ENCODE measurements at places on chromosomes 5 and 9.

- no peak for DNase-seq
Measured at GRCh38 chr9:124552273-124552605, 45.0 kb upstream of the NR5A1 start.

DNA sequence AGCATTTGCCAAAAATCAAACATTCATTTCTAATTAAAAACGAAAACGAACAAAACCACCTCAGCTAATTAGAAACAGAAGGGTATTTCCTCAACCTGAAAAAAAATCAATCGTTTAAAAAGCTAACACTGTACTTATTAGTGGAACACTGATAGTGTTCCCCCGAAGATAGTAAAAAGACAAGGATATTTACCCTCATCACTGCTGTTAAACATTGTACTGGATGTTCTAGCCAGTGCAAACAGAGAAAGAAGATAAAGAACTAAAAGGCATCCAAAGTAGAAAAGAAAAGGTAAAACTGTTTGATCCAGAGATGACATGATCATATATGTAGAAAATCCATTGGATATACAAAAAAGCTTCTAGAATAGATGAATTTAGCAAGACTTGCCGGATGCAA is 508.3 kb downstream of the DMRTA1 start:
- DNase-seq = no peak

- DNase-seq = no peak
Measured at GRCh38 chr5:112467485-112467884, 48.4 kb upstream of the EPB41L4A start.

DNA sequence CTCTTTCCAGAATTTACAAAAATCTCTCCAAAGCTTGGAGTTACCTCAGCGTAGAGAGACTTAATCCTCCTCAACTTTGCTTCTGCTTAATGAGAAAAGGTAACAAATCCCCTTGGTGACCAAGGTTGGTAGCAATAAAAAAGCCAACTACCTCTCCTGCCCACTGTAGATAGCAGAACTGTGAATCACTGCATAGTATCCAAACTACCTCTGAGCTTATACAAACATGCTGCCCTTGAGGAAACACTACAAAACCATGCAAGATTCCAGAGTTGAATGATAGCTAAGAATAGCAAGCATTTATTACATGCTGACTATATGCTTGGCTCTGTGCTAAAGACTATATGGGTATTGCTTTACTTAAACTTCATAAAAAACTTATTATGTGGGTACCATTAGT is 2.8 kb upstream of the ADAMTS12 start:
- no peak for DNase-seq

GRCh38 chr9:32533336-32533735 is 7.3 kb upstream of the RIGI start:
- DNase-seq = no peak

GRCh38 chr5:130870691-130871090 is 294.4 kb downstream of the HINT1 start:
- no peak for DNase-seq

DNA sequence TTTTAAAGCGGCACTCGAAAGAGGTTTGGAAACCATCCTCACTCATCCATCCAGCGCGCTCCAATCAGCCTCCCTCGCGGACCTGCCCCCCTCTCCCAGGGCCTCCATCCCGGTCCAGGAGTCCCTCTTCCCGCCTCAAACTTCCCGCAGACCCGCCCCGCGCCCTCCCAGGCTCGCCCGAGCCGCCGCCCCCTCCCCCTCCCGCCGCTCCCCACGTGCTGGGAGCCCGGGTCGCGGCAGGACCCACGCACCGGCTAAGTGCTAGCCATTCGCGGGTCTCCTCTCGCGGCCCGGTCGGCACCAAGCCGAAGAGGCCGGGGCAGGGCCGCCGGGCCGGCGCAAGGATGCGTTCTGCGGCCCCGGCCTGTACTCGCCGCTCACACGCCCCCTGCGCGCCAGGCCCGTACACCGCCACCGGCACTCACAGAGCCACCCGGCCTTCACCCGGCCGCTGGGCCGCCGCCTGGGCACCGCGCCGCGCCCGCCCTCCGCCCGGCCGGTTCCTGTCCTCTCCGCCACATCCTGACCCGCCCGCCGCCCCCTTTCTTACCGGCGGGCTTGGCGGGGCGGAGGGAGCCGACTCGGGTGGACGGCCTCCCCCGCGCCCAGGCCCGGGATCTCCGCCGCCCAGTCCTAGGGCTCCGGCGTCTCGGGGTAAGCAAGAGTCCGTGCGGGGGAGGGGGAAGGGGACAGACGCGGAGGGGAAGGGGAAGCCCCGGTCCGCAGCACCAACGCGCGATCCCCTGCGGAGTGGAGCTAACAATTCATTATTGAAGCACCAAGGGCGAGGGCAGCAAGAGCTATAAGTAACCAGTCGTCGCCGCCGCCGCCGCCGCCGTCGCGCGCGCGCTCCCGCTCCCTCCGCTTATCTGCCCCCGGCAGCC is 576 bp downstream of the CHD1 start:
- DNase-seq = peak; percentile 38

GRCh38 chr9:86454701-86455615 is 100.7 kb upstream of the TUT7 start:
- DNase-seq = no peak

DNA sequence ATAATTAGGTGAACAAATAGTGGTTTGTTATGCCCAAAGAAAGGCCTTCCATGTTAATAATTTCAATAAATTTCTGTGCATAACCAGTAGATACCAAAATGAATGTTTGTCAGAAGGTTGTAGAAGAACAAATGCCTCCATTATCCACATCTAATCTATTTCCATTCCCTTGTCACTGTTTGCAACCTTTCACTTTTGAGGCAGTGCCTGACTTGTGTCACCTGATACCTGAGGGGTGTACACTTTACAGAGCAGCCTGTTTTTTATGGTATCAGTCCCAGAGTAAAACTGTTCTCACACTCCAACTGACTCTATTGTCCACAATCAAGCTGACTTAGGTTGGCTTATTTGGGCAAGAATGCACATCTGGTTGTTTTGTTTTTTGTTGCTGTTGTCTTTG is 40.1 kb downstream of the FREM1 start:
- no peak for DNase-seq

GRCh38 chr5:157372472-157372822 is 87.6 kb upstream of the NIPAL4 start:
- no peak for DNase-seq

- DNase-seq = no peak
Measured at GRCh38 chr5:8520917-8521316, 652.0 kb downstream of the MTRR start.

DNA sequence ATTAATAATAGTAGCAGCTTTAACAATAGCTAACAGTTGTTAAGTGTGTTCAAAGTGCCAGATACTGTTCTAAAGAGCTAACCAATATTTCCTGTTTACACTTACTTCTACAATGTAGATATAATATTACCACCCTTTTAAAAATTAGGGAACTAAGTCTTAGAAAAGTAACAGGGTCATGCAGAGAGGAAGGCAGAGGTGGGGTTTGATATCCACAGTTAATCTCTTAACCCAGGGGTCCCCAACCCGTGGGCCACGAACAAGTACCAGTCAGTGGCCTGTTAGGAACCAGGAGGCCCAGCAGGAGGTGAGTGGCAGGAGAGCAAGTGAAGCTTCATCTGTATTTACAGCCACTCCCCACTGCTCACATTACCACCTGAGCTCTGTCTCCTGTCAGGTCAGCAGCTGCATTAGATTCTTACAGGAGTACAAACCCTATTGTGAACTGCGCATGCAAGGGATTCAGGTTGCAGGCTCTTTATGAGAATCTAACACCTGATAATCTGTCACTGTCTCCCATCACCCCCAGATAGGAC is 89.1 kb downstream of the ACTL7B start:
- DNase-seq = no peak

DNA sequence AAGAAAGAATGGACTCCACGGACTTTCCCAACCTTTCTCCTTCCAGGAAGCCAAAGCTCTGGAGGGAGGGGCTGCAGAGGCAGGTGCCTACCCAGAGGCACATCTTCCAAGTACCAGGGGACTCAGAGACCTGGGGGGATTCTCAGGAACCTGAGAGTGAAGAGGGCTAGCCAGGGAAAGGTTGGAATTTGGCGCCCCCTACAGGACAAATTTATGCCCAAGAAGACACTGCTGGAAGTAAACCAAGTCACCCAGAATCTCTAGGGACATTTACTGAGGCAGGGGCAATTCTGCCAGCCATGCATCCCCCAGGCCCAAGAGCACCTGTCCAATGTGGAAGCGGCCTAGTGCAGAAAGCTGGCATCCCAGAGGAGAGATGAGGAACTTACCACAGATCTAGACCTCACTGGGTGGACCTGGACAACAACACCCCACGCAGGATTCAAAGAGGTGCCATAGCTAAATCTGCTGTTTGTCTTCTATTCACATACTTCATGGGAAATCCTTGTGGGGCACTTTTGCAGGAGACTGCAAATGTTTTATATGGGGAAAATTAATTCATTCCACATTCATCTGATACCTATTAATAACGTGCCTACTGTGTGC is 25.9 kb upstream of the IDNK start:
- DNase-seq = peak; percentile 32

GRCh38 chr5:175654339-175654738 is 3.5 kb upstream of the HRH2 start:
- DNase-seq = no peak

- no peak for DNase-seq
Measured at GRCh38 chr9:77876590-77876989, 155.0 kb downstream of the GNAQ start.

DNA sequence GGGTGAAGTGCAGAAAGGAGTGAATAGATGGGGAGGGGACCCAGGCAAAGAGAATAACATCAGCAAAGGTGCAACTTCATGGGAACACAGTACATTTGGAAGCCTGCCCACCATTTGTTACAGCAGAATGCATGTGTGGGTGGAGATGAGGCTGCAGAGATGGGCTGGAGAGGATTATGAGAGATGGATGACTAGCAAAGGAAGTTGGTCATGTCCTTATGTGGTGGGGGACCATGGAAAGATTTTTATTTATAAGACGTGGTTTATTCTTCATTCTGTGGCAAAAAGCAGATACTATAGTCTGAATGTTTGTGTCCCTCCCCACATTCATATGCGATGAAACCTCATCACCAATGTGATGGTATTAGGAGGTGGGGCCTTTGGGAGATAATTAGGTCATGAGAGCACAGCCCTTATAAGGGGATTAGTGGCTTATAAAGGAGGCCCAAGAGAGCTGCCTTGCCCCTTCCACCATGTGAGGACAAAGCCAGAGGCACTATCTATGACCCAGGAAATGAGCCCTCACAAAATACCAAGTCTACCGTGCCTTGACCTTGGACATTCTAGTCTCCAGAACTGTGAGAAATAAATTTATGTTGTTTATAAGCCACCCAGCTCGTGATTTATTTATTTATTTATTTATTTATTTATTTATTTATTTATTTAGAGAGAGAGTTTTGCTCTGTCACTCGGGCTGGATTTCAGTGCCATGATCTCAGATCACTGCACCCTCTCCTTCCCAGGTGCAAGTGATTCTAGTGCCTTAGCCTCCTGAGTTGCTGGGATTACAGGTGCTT is 483.7 kb downstream of the RAB3C start:
- no peak for DNase-seq

All from stimulated activated CD4-positive, alpha-beta T cell treated with anti-CD3 and anti-CD28 coated beads, Interleukin-4, amount 100 ng/mL, for 48 hours (primary cell).